NCI-H345 (cell line): ENCODE measurements at places on chromosomes 4 and X.

GRCh38 chr4:74654230-74654681 is 140.1 kb downstream of the BTC start:
- DNase-seq: no peak

- DNase-seq: no peak
These were observed 398.1 kb upstream of the RPS6KA3 start for GRCh38 chrX:20664774-20665173.

- no peak for DNase-seq
These were observed 15.2 kb upstream of the MRFAP1 start for GRCh38 chr4:6625256-6625655.

- DNase-seq: no peak
These were observed 907.1 kb downstream of the FAT4 start for GRCh38 chr4:126221717-126222340.

DNA sequence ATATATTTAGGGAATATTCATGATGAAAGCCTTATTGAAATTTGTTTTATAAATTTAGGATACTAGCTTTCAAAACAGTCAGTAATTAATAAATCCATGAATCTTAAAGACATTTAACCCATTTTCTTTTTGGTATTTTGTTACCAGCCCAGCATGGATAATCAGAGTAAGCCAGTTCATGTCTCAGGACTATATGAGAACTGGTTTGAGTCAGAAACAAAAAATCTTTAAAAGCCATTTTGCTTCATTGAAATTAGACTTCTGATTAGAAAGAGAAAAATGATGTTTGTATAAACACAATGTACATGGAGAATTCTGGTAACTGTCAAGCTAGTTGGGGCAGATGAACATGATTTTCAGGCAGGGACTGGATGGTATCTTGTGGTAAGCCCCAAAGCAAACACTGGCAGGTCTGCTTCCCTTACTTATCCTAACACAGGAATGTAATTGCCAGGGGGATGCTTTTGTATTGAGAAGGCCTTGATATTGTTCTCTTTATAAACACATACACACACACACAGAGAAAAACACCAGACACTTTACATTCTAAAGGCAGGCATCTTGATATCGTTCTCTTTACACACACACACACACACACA is 9.4 kb downstream of the ARHGAP10 start:
- DNase-seq: no peak

GRCh38 chrX:47577424-47577823 is 4.8 kb upstream of the TIMP1 start:
- DNase-seq: no peak
